ENCODE measurements at places on chromosomes 1 and 21.
A peak's percentile ranks its signal among the peaks of the same experiment; 100 is the strongest.

- DNase-seq: no peak
Measured at GRCh38 chr21:44484498-44485253, 29.4 kb downstream of the LRRC3 start.

DNA sequence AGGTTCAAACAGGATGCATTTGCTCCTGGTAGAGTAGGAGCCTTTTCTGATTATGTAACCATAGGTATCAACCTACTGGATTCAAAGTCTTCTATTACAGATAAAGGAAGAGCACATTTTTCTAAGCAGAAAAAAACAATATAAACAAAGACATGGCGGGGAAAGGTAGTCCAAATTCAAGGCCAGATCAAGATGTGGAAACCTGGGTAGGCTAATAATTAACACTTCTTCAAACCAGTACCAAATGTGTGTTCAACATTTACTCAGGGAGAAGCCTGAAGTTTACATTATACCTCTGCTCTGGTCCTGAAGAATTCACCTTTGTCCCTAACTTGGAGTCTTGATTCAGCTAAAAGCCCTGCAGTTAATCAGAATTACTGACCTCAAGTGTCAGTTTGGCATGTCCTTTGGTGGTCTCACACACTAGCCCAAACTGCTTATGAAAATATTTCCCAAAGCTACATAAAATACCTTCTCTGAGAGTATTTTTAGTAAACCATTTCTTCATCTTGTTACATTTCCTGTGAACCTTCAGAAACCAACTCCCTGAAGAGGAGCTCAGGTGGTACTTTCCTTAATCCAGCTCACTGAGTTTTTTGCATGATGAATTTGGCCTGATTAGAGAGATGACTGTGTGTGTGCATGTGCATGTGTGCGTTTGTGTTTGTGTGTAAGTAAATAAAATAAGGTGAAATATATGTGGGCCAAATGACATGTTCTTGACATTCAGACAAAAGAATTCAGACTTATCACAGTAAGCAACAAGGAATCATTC is 70.2 kb downstream of the TOR3A start:
- DNase-seq: no peak

DNA sequence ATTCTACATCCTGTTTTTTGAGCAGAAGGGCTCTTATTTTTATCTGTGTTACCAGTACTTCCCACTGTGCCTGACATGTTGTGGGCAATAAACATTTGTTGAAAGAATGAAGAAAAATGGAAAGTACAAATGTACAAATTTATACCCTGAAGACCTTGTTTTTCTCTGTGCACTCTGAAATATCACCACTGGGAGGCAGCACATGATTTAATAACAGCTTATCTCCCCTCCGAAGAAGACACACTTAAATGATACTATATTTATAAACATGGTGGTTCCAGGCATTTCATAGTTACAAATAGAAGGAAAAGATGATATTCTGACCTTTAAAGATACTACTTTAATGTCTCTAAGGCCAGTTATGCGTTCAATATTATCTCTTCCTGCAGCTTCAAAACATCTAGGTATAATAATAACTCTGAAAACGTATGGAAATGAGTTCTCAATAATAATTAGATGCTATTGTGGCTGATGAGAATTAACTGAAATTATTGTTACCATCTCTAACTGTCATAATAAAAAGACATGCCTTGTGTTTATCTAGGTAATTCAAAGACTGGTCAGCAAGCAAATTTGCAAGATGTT is 12.8 kb downstream of the DYNLT5 start:
- DNase-seq: peak; percentile 57

DNA sequence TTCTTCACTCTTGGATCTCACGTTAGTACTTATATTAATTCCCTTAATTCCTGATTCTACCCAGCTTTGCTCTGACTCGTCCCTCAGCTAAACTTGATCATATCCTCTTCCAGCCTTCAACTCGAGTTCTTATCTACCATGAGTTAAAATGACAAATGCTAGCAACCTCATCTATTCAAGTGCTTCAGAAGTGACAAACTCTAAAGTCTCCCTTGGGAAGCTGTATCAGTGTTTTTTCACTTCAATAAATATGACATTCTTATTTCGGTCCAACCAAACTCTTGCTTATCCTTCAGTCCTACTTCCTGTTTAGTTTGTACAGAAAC is 75.3 kb downstream of the FOXJ3 start:
- no peak for DNase-seq

GRCh38 chr1:12738934-12739333 is 7.1 kb upstream of the CFAP107 start:
- DNase-seq: no peak

- no peak for DNase-seq
Measured at GRCh38 chr1:197989058-197989457, 71.9 kb downstream of the LHX9 start.

GRCh38 chr1:244214009-244214967 is 163.2 kb downstream of the ZBTB18 start:
- DNase-seq: peak; percentile 99

GRCh38 chr1:183804916-183805841 is at the start of gene RGL1:
TSS of gene RGL1 (plus strand) at chr1:183805120. CDS start at chr1:183805298, 178 bp downstream.
- peak; percentile 60 for DNase-seq

GRCh38 chr1:193143285-193143684 is 21.5 kb downstream of the CDC73 start:
- DNase-seq: peak; percentile 22

DNA sequence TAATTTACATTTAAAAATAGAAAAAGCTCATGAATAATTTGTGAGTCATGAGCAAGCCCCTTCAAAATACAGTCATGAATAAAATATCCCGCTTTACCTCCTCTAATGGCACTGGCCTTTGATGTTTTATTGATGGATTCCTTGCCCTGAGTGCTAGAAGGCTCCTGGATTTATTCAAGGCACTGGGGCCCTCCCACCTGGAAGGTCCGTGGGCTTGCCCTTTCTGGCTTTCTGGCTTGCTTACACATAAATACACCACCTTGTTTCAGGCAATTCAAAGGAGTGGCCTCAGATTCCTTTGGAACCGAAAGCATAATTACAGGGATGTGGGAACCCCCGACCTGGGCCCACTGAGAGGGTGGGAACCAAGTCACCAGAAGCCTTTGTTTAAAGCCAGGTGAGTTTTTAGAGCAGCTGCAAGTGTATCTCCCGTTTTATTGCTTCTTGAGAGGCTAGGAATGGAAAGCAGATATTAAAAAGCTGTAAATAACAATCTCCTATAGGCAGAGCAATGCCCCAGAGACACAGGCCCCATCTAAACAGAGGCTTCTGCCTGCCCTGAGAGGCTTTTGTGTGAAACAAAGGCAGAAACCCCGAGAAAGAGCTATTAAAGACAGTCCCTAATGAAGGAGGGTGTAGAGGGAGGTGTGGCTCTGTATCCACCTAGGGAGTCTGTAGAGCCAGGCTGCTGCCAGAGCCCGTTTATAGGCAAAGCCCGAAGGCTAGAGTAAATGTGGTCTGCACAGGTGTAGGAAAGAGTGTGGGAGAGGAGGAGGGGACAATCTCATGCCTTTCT is 126.4 kb downstream of the FAM78B start:
- peak; percentile 2 for DNase-seq

GRCh38 chr1:29912425-29912824 is 676.1 kb downstream of the PTPRU start:
- DNase-seq: peak; percentile 37

GRCh38 chr1:189656628-189657530 is 820.8 kb downstream of the BRINP3 start:
- DNase-seq: no peak

DNA sequence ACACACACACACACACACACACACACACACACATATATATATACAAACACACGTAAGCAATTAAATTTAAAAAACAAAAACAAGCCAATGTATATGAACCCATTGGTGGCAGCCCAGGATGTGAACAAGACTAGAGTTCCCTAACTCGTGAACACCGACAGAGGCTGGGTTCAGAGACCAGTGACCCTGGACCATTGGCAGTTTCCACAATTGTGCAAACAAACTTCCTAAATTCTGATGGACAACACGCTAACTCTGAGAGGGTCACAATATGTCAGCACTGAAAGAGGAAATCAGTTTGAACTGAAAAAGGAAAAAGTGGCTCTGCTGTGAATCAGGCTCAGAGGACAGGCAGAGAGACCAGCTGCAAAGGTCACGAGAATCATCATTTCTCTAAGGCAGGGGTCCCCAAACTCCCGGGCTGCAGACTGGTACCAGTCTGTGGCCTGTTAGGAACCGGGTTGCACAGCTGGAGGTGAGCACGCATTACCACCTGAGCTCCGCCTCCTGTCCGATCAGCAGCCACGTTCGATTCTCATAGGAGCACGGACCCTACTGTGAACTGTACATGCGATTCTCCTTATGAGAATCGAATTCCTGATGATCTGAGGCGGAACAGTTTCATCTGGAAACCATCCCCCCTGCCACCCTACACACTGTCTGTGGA is 50.5 kb upstream of the ERO1B start:
- DNase-seq: no peak

- DNase-seq: peak; percentile 37
Measured at GRCh38 chr1:40799351-40799867, 15.8 kb downstream of the KCNQ4 start.

DNA sequence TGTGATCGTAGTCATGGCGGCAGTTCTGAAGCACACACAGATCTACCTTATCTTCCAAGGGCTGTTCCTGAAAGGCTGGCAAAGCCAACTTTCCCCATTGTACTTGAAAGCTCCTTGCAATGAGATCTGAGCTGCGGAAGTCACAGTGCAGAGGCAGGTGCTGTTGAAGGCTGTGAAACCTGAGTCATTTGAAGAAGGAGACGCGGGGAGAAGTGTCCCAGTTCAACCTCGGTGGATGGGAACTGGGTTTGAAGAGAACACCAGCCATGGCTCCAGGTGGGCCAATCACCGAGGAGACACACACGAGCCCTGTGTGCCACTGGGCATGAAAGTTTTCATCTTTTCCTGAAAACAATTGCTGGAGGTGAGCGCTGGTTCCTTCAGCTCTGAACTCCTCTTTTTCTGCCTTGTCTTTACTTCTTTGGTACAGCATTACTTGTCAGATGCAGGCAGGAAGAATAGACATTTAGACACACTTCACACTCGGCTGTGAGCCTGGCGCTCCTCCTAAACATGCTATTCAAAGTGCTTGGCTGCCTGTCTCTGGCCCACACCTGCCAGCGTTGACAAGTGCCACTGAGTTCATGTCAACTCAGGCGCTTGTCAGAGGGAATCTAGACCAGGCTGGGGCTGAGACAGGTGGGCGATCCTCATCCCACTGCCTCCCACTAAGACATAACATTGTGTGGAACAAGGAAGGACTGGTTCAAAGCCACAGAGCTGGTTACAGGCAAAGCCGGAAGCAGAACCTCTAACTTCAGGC is 25.7 kb upstream of the PDE9A start:
- DNase-seq: no peak

GRCh38 chr1:180507795-180508724 is 5.7 kb upstream of the ACBD6 start:
- peak; percentile 38 for DNase-seq

DNA sequence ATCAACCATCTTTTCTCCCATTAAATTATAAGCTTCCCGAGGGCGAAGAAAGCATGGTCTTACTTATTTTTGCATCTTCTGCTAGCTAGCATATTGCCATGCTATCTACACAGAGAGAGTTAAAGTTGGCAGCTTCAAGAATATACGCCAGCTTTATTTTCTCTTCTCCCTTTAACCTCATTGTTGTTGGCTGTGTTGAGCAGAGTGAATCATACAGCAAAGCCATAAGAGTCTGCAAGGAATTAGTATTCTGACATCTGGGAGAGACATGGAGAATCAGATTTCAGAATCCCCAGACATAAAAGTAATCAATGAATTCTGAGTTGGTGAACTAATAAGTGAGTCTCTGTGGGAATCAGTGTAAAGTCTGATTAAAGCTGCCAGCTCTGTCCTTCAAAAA is 649.6 kb upstream of the PTBP2 start:
- peak; percentile 14 for DNase-seq

DNA sequence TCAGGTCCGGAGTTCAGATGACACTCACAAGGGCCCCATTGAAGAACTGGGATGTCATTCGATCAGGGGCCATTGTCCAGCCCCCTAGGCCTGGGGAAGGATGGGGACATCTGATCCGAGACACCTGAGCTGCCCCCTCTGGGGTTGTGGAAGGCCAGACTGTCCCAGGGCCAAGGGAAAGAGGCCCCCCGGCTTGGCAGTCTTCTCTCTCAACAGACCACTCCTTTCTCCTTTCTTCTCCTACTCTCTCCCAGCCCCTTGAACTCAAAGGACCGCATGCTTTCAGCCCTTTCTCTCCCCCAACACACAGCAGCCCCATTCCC is 1.1 kb downstream of the S100A1 start:
- no peak for DNase-seq

- no peak for DNase-seq
Measured at GRCh38 chr1:183850852-183851251, 45.9 kb downstream of the RGL1 start.

DNA sequence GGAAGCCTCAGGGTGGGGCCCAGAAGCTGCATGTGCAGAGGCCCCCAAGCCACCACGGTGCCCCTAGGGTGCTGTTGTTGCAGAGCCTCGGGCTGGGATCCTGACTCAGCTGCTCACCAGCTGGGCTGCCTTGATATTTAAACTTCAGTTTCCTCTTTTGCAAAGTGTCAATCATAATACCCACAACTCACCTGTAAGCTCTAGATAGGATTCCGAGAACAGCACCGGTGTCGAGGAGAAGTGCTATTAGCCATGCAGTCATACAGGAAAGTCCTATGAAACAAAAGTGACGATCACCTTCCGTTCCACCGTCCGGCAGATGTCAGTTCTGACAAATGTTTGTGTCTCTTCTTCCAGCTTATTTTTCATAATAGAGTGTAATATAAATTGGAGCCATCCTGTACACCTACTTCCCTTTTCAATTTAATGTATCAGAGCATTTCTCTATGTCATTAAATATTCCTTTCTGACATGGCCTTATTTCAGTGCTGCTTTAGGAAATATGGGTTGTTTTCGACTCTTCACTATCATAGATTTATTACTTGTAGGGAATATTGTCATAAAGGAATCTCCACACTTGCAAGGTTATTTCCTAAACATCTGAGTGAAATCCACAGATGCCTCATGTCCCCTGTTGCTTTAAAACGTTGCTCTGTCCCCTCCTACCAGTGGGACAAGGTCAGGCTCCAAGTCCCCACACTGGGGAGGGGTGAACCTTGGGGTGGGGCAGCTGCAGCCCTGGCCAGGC is 100.8 kb downstream of the SIK1 start:
- DNase-seq: no peak

GRCh38 chr1:102834688-102835320 is 273.5 kb downstream of the COL11A1 start:
- peak; percentile 25 for DNase-seq

DNA sequence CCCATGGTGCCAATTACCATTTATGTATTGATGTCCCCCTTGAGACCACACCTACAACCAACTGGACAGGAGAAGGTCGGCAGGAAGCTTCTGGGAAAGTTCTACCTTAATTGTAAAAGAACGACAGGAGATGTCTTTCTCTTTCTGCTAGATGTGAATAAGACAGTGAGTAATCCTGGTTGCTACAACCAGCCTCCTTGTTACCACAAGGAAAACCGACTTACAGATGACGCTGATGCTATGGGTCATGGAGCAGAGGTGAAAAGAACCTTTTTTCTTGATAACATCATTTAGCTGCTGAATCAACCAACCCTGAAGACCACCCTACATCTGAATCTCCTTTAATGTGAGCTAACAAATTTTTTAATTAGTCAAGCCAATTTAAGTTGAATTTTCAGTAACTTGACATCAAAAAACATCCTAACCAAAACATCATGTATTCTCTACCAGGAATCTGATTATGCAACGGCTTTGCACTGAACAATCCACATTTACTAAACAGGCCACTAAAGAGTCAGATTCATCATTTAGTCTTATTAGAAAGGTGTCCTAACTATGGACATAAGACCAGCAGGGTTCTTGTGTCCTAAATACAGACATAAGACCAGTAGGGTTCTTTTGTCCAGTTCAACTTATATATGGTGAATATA is 23.0 kb downstream of the RGS2 start:
- DNase-seq: peak; percentile 8

- no peak for DNase-seq
Measured at GRCh38 chr1:112397841-112398240, 1.8 kb downstream of the CTTNBP2NL start.

All from fibroblast of upper back skin (primary cell).